ENCODE measurements at places on chromosomes 6 and 20.
A peak's percentile ranks its signal among the peaks of the same experiment; 100 is the strongest.

DNA sequence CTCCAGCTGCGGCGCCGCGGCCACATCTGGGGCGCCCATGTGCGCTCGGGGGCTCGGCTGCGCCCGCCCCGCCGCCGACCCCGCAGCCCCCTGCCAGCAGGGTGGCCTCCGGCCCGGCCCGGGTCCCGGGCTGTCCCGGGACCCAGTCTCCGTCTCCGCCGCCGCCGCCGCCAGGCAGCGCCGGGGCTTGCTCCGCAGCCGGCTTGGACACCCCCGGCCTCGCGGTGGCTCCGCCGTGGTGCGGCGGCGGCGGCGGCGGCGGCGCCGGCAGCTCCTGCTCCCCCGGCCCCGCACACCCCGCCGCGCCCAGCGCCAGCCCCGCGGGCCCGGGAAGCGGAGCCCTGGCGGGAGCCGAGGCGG is 219 bp downstream of the ISM1 start:
- no peak for DNase-seq

GRCh38 chr6:88342336-88342735 is 176.2 kb upstream of the CNR1 start:
- DNase-seq: no peak

- no peak for DNase-seq
These were observed 108.8 kb upstream of the BCLAF1 start for GRCh38 chr6:136398453-136398852.

DNA sequence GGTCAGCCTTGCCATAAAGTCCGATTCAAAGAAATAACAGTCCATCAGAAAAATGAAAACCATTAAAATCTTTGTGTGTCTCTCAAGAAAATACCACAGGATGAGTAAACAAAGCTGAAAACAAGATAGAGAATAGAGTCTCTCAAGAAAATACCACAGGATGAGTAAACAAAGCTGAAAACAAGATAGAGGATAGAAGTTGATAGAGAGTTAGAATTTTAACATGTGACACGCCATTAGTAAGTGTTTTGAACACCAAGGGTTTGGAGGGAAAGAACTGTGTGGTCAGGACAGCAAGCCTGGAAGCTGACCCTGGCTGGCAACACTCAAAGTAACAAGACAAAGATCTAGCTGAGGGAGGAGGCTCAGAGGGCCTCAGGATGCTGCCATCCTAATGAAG is 43.9 kb upstream of the PRND start:
- DNase-seq: no peak

GRCh38 chr6:18036781-18037180 is 49.3 kb upstream of the KIF13A start:
- DNase-seq: no peak

DNA sequence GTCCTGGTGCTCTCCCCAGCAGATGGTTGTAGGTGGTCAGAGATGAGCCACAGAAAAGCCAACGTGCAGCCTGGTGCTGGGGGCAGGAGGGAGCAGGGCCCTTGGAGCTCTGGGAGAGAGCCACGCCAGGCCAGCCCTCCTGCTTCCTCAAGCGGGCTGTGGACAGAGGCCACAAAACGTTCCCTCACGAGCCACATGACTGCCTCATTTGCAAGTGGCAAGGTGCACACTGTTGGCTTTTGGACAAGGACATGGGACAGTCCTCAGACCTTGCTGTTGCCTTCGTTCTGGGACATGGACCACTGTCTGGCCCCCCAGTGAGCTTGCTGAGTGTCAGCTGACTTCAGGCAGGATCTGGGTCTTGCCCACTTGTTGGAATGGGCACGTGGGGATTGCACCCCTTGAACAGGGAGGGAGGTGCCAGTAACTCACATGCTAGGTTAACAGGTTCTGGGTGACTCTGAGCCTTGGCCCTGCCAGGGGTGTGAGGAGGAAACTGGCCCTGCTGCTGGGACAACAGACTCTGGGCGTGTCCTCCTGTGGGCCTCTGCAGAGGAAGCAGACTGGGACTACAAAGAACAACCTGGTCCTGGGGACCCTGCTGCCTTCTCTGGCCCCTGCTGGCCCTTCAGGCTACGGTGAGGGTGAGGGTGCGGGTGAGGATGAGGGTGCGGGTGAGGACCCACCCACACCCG is 2.6 kb downstream of the SLCO4A1 start:
- DNase-seq: no peak

DNA sequence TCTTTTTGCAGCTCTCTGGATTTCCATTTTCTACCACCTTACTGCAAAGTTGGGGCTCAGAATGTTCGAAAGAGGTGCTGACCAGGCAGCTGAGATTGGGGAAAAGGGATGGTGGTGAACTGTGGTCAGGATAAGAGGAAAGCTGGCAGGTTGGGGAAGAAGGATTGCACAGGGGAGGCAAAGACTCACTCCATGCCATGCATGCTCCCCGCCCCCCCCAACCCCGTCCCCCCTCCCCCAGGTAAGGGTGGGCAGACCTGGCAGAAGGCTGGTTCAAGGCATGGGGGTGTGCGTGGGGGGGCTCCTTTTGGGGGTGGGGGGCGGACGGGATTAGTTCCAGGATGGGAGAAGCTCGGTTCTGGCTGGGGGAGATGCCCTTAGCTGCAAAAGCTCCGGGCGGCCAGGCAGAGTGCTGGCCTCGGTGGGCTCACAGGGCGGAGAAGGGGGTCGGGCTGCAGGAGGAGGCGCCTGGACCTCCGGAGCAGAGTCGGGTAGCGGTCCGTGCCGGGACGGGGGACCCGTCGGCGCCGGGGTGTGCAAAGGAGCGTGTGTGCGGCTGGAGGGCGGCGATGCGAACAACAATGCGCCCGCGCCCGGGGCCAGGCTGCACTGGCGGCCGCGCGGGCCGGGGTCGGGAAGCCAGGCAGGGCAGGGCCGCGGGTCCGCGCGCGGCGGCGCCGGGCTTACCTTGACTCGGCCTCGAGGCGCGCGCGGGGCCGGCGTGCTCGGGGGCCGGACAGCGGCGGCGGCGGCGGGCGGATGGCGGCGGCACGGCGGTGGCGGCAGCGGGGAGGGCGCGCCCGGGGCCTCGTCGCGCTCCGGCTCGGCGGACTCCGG is 880 bp downstream of the ADNP start:
- DNase-seq: no peak

GRCh38 chr20:4041748-4042411 is 26.5 kb upstream of the RNF24 start:
- DNase-seq: no peak

GRCh38 chr20:1965520-1966351 is 28.1 kb downstream of the PDYN start:
- DNase-seq: peak; percentile 70

GRCh38 chr20:58807801-58808200 is 42.9 kb downstream of the GNAS-AS1 start:
- no peak for DNase-seq

GRCh38 chr6:136491754-136492153 is 58.5 kb downstream of the MAP7 start:
- DNase-seq: no peak

GRCh38 chr20:63957004-63957689 is 931 bp upstream of the UCKL1 start:
- DNase-seq: no peak

- DNase-seq: no peak
These were observed 16.4 kb downstream of the TBPL1 start for GRCh38 chr6:133969285-133969920.

GRCh38 chr6:88919032-88919431 is 44.4 kb downstream of the RNGTT start:
- no peak for DNase-seq

DNA sequence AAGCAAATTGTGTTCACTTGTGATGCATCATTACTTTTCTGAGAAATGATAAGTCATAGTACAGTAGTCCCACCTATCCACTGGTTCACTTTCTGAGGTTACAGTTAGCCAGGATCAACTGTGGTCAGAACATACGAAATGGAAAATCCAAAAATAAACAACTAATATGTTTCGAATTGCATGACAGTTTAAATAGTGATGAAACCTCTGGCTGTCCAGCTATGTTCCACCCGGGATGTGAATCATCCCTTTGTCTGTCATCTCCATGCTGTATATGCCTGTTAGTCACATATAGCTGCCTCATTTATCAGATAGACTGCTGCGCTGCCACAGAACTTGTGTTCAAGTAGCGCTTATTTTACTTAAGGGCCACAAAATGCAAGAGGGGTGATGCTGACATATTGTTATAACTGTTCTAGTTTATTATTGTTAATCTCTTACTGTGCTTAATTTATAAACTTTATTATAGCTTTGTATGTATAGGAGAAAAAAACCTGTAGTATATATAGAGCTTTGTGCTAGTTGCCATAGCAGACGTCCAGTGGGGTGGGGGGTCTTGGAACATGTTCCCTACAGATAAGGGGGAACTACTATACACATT is 29.2 kb downstream of the AFDN start:
- DNase-seq: no peak

DNA sequence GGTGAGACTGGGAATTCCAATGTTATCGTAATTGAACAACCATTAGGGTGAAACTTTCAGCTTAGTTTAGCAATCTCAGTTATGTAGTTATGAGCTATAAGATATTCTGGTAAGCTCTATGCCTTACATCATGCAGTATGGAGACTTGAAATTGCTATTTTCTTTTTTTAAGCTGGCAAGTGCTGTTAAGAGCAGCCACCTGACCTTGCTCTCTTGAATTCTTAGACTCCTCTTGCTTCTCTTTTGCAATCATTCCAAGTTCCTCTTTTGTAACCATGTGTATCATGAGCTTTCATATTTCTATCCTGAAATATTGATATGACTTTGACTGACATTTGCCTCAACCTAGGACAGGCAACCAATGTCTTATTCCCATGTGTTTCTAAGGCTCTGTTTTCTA is 446.3 kb upstream of the SLC35B3 start:
- no peak for DNase-seq

GRCh38 chr20:41786158-41786557 is 168.0 kb upstream of the CHD6 start:
- DNase-seq: no peak

DNA sequence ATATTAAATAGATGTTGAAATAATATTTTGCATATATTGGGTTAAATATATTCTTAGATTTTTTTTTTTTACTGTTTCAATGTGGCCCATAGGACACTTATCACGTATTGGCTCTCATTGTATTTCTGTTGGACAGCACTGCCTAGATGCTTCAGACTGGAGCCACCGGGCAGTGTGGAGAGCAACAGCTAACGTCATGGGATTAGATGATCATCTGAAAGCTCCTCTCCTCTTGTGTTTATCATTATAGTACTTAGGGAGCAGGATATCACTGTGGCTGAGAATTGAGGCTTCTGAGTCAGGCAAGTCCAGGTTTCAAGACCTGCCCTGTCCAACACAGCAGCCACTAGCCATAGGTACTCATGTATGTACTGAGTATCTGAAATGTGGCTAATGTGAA is 87.4 kb downstream of the ZHX3 start:
- DNase-seq: no peak

GRCh38 chr6:127198549-127198948 is 68.1 kb upstream of the RNF146 start:
- no peak for DNase-seq

- no peak for DNase-seq
These were observed 142.9 kb upstream of the SOX4 start for GRCh38 chr6:21450628-21451027.

DNA sequence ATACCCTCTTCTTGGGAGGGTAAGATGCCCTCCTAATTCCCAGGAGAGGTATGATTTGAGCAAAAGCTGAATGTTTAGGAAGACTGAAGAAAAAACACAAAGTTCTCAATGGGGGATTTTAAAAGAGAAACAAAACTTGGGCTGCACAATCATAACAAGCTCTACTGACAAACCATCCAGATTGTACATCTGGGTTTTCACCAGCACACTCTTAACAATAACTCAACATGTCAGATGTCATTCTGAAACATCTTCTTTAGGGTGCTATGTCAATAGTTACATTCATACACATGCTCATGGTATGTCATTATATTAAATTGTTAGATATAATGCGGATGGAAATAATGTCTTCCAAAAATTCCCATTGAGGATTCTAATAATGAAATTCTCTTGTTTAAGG is 95.1 kb downstream of the ASCC3 start:
- DNase-seq: no peak

DNA sequence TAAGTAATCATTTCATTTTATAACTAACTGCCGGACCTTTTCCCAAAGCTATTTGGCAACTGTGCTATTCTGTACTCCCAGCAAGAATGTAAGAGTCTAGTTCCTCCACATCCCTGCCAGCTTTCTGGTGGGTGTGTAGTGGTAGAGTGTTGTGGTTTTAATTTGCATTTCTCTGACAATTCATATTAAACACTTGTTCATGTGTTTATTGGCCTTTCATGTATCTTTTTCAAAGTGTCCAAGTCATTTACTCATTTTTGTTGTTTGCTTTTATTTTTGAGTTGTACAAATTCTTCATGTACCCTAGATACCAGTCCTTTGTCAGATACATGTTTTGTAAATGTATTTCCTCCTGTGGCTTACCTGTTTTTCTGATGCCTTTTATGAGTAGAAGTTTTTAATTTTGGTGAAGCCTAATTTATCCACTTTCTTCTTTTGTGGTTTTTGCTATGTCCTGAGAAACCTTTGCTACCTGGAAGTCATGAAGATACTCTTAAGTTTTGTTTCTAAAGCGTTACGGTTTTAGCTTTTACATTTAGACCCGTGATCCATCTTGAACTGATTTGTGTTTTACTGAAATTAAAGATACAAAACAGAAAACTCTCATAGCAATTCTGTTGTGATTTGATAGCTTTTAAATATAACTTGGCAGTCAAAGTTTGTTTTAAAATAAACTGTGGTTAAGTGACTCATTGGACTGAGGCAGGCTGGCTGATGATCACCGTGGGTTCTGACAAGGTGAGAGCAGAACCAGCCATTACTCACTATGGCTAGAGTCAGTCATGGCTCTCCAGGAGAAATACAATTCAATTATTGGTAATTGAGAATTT is 8.0 kb downstream of the MYLIP start:
- DNase-seq: no peak

DNA sequence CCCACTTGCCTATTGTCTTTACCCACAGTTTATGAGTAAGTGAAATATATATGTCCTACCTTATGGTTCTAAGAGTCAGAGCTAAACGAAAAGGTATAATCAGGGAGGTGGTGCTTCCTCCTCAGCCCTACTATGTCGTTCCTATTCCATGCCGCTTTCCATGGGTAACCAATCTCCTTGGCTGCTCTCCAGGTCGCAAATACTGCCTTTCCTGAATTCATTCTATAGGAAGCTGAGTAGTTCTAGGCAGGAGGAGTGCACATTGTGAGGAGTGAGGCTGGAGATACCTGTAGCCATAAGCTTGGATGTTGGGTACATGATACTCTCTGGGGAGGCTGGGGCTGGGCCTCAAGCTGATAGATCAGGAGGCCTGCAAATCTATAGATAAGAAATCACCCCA is 5.8 kb downstream of the IL20RA start:
- DNase-seq: no peak

GRCh38 chr20:46901638-46902037 is 7.0 kb downstream of the EYA2 start:
- no peak for DNase-seq

GRCh38 chr6:142697922-142698321 is 247.1 kb downstream of the HIVEP2 start:
- DNase-seq: no peak

All from Jurkat, Clone E6-1 (cell line).